Fibroblast of villous mesenchyme (primary cell): ENCODE measurements at places on chromosomes 3 and 15.
A peak's percentile ranks its signal among the peaks of the same experiment; 100 is the strongest.

GRCh38 chr15:76011627-76012551, at the start of gene NRG4:
Gene NRG4, minus strand, starts transcription at chr15:76012424. Its CDS starts 1,194 bp downstream, at chr15:76011230.
- peak; percentile 28 for DNase-seq

DNA sequence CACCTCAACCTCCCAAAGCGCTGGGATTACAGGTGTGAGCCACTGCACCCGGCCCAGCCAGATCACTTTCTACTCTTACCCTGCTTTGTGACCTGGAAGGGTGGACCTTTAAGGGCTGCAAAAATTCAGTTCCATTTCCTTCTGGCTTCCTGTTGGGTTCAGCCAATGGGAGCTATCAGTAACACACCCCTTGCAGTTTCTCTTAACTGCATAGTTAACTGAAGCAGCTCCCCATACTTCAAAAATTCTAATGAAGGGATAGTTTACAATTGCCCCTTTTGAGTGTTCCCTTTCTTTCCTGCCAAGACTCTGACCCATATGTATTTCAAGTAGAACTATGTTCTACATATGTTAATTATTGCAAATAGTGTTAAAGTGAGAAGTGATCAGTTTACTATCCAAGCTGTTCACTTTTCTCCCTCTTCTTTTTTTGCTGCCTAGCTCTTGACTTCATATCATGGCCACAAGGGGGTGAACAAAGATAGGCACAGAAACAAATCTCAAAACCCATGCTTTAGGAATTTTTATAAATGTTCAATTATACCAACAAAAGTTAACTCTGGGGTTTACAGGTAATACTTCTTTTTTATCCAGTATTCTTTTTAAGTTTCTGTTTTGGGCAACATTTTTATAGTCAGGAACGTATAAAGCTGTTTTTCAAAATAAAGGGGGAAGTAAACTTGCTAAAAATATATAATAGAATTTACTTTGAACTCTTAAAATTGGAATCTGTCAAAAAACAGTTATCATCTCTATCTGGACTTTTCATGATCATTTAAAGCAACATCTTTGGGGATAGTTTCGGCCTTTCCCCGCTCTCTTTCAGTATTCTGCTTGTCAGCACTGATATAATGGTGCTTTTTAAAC, 8.1 kb downstream of the PGBD4 start:
- peak; percentile 68 for DNase-seq

- DNase-seq = peak; percentile 96
Measured at GRCh38 chr15:64507293-64507802, 47.0 kb downstream of the ZNF609 start.

- DNase-seq = peak; percentile 58
Measured at GRCh38 chr3:125374501-125374995, 577 bp downstream of the ZNF148 start.

DNA sequence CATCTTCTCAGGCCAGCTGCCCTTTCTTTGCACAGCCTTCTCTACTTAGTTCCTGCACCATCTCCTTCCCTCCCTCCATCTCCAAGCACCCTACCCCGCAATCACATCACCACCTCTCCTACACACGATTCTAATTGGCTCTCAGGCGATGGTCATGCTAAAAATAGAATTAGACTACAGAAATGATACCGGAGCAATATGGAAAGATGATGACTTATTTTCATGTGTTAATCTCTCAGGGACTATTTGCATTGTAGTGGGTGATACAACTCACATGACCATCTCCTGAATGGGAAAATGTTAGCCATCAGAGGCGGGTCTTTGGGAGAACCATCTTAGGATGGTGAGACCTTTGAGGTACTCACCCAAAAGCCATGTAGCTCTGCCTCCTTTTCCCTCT, 54.7 kb upstream of the PPARG start:
- DNase-seq = no peak

DNA sequence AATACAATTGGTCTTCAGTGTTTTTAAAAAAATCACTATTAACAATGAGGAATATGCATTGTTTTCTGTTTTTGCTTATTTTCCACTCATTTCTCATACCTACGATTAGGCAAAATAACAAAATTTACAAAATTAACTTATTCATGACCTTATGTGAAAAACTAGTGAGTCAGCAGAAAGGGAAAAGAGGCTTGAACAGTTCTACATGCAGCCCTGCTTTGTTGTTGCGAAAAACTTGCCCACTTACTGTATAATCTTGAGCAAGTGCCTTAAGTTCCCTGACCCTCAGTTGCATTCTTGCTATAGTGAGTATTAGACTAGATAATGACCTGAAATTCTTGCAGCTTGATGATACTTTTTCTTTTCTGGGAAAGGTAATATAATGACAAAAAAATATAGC, 551.1 kb upstream of the BCHE start:
- DNase-seq = no peak
